ENCODE measurements at places on chromosomes 7 and 10.
A peak's percentile ranks its signal among the peaks of the same experiment; 100 is the strongest.

DNA sequence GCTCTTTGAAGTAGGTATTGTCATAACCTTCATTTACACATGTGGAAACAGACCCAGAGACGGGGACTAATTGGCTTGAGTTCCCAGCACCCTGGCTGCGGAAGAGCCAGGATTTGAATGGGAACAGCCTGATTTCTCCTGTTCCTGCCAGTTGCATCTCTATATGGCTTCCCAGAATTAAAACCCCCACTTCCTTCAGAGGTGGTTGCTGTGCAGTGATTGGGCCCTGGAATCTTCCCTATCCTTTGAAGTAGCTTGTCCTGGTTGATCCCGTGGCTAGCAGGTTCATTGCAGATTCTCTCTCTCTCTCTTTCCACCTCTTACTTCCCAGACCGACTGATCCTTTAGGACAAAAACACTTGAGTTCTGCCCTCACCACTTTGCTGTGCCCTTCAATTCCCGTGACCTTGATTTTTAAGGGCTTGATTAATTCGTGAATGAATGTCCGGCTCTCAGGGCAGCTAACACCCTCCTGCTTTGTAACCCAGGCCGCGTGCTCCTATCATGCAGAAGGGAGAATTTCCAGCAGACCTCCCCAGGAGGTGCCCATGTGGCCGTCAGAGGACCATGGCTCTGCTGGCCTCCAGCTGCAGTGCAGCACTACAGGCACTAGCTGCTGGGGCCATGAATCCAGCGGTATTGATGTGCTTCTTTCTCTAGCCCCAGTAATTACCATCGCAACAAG, 120.6 kb upstream of the AGK start:
- no peak for DNase-seq

DNA sequence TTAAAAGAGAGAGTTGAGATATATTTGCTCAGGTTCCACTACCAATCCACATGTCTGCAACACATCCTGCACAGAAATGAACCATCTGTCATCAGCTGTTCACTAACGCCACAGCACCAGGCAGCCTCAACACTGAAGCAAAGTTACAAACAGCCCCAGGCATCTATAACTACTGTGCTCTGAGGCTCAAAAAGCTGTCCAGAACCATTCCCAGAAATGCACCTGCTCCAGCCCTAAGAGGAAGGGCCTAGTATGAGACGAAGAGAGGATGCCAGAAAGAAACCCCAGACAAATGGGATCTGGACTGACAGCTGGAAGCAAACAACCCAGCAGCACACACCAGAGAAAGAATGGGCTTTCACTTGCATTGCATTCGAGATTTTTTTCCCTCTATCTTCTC, 159.3 kb downstream of the ELMO1 start:
- no peak for DNase-seq

GRCh38 chr7:155124706-155125105, 54.6 kb downstream of the HTR5A start:
- DNase-seq = no peak

- no peak for DNase-seq
Observed at GRCh38 chr10:122085423-122085911, 96.5 kb downstream of the TACC2 start.

- DNase-seq = no peak
Observed at GRCh38 chr10:100904917-100905316, 7.8 kb upstream of the SLF2 start.

DNA sequence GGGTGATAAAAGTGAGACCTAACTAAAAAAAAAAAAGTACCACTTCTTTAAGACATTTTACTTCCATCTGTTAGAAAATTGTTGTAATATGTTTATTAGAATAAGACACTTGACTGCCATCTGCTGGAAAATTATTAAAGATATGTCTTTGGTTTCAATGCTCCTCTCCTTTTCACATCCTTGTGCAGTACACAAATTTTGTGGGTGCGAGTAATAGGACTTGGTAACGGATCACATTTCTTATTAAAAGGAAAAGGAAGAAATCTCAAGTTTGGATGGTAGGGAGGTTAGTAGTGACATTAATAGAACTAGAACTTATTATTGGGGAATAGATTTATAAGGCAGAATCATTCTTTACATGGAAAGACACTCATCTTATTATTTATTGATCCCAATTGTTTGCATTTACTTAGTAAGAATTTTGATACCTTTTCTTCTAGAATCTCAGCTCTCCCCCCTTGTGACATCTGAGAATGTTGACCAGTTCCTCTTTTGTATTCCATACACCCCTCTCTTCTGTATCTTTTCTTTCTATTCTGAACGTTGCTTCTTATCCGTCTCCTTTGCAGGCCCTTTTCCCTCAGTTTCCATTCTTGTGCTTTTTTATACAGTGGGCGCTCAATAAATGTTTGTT, 43.0 kb upstream of the RPA3 start:
- DNase-seq = peak; percentile 29

DNA sequence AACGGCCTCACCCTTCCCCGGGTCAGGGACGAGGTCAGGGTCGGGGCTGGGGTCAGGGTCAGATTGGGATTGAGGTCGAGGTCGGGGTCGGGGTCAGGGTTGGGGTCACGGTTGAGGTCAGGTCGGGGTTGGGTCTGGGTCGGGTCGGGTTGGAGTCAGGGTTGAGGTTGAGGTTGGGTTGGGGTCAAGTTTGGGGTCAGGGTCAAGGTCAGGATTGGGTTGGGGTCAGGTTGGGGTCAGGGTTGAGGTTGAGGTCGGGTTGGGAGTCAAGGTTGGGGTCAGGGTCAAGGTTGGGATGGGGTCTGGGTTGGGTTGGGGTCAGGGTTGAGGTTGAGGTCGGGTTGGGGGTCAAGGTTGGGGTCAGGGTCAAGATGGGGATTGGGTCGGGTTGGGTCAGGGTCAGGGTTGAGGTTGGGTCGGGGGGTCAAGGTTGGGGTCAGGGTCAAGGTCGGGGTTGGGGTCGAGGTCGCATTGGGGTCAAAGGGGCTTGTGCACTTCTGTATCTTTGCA, 131.4 kb downstream of the VIPR2 start:
- no peak for DNase-seq

- DNase-seq = no peak
Observed at GRCh38 chr7:34675749-34676374, 17.8 kb downstream of the NPSR1 start.

DNA sequence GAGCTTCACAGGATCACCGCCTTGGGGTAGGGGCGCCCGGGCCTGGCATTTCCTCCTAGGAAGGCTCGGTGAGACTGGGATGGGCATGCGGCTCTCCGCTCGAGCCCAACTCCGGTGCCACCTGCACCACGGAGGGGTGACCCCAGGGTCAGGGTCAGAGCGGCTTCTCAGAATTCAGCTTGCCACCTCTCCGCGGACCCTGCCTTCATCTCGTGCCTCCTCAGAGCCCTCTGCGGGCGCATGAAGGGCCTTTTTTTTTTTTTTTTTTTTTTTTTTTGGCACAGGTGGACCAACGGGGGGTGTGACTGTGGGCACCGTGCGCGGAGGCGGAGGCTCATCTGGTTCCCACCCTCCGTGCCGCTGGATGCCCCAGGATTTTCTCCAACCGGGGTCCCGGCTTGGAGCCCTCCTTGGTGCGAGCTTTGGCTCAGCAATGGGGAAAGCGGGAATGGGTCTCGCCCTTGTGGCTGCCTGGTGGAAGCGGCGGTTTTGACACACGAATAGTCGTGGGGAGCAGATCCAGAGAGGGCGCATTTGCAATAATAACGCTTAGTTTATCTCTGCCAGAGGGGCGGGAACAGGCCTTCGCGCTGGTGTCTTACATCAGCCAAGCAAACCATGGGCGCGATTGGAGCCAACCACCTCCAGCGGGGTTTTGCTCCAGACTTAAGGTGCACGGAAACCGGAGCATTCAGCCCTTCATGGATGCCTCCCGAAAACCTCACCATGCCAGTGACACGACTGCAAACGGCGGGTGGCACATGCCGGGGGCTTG, 5.0 kb upstream of the TNRC18 start:
- DNase-seq = peak; percentile 73

- DNase-seq = no peak
Observed at GRCh38 chr7:92755680-92756079, 80.7 kb downstream of the CDK6 start.

GRCh38 chr10:106765928-106766327, 398.6 kb downstream of the SORCS1 start:
- DNase-seq = no peak

- no peak for DNase-seq
Observed at GRCh38 chr10:12393831-12394230, 44.5 kb downstream of the CAMK1D start.

- DNase-seq = peak; percentile 37
Observed at GRCh38 chr7:32890010-32890792, 1.4 kb downstream of the KBTBD2 start.

GRCh38 chr10:102068216-102068615, 3.1 kb downstream of the HPS6 start:
- no peak for DNase-seq

DNA sequence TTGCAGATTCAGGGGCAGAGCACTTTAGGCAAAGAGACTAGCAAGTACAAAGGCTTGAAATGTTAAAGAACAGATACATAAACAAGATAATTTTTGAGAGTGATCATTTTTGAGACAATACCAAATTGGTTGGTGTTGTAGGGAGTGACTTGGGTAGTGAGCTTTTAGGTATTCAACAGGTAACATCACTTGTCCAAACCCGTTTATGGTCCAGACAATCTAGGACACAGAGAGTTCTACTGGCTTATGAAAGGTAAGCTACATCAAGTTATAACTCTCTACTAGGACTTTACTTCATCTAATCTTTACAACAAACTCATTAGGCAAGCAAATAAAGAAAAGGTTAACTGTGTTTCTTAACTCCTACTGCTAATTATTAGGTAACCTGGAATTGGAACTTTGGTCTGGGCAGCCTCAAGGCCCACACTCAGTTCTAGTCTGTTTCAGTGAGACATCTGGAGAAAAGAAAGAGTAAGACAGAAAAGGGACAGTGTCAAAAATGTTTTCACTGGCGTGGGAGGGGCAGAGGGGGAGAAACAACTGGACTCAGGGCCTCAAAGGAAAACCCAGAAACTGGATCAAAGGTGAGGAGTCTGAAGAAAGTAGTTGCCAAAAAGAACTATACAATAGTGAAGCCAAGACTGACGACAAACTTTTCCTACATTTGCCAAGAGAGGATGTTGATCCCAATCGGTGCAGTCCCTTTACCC, 39.2 kb downstream of the GNAT3 start:
- no peak for DNase-seq

DNA sequence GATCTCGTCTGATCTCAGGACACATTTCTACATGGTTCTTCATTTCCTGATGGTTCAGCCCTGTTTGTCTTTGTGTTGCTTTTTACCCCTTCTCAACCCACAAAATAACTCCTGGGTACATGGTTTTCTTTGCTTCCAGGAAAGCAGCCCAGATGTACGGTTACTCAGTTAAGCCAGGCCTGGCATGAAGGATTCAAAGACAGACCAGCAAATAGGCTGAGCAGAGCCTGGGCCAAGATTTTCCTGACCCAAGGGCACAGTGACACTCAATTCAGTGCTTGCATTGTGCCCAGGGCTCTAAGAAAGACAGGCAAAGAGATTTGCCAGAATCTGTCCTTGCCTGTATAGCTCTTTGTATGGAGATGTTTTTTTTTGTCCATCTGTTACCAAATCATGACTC, 340.8 kb upstream of the KIAA1217 start:
- DNase-seq = no peak

DNA sequence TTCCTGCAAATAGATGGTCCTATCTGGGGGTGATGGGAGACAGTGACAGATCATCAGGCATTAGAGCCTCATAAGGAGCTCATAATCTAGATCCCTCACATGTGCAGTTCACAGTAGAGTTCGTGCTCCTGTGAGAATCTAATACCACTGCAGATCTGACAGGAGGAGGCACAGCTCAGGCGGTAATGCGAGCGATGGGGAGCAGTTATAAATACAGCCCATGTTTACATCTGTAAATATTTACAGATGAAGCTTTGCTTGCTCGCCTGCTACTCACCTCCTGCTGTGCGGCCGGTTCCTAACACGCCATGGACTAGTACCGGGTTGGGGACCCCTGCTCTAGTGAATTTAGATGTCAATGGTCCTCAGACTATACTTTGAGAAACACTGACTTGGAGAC, 17.0 kb upstream of the CDCA7L start:
- no peak for DNase-seq

- no peak for DNase-seq
Observed at GRCh38 chr10:78321500-78321899, 287.8 kb downstream of the RPS24 start.

DNA sequence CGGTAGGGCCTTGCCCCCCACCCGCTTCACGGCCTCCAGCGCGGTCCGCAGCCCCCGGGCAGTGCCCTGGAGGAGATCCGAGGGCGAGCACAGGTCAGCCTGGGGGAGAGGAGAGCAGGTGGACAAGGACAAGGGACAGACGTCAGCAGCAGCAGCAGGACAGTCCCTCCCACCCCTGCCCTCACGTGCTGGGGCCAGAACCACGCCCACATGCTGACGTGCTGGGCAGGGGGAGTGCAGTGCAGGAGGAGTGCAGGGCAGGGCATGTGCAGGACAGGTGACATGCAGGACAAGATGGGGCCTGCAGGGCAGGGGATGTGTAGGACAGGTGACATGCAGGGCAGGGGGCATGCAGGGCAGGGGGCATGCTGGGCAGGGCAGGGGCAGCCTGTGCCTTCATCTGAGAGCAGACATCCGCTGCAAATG, 1.5 kb upstream of the SAP25 start:
- DNase-seq = no peak

DNA sequence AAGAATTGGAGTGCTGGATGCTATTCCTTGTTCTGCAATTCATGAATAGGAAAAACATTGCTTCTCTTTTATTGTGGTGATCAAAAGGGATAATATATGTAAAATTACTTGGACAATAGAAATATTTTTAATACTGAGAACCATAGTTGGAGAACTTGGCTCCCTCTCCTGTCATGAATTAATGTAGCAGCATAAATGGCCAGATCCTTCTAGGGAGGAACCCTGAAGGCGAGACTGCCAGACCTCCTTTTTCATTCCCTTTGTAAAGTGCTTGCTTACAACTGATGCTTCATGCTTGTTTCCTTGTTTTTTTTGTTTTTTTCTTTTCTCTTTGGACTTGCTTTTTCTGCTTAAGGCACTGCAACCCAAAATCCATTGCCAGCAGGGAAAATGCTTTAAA, 233.6 kb downstream of the SH2D4B start:
- no peak for DNase-seq

- no peak for DNase-seq
Observed at GRCh38 chr7:107879400-107880035, 11.5 kb upstream of the DLD start.

GRCh38 chr7:33578166-33578565, 327.2 kb upstream of the BMPER start:
- no peak for DNase-seq

- DNase-seq = no peak
Observed at GRCh38 chr7:36078816-36079360, 74.2 kb upstream of the EEPD1 start.

DNA sequence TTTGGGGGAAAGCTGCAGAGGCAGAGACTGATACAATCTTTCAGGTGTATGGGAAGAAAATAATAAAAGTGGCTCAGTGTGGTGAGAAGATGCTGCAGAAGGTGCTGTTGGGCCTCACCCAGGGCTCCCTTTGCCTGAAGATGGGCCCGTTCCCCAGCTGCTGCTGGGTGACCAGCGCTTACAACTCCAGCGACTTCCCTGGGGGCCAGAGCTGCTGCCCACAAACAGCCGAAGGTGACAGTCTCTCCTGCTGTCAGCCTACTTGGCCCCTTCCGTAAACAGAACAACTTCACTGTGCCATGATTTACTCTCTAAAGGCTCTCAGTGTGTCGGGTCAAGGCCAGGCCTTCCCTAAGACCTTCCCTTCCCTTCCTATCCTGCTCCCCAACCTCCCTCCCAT, 93.6 kb upstream of the PCBD1 start:
- DNase-seq = no peak
